ENCODE measurements at places on chromosomes 4 and X.

- DNase-seq = no peak
Observed at GRCh38 chrX:118239178-118239870, 106.6 kb upstream of the WDR44 start.

GRCh38 chr4:99986792-99987191, 36.7 kb upstream of the H2AZ1 start:
- no peak for DNase-seq

- DNase-seq = no peak
Observed at GRCh38 chr4:110138551-110138950, 59.9 kb downstream of the ELOVL6 start.

- DNase-seq = peak; percentile 2
Observed at GRCh38 chrX:42531441-42531840, 246.5 kb downstream of the PPP1R2C start.

DNA sequence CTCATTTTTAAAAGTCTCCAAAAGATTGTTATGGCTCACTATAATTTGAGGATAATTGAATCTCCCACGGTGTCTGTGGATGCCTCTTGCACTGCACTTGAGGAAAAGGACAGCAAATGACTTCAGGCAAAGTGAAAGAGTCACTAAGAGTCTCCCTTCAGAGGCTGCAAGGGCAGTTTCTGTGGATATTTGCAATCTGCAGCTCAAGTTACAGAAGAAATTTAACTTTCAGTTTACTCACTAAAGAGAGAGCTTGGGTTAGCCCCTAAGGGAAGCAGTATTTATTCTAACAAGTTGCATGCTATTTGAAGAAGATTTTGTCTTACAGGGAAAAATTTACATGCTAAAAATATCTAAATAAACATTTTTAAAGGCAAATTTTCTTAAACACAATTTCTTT, 912.0 kb upstream of the TENM3 start:
- no peak for DNase-seq

DNA sequence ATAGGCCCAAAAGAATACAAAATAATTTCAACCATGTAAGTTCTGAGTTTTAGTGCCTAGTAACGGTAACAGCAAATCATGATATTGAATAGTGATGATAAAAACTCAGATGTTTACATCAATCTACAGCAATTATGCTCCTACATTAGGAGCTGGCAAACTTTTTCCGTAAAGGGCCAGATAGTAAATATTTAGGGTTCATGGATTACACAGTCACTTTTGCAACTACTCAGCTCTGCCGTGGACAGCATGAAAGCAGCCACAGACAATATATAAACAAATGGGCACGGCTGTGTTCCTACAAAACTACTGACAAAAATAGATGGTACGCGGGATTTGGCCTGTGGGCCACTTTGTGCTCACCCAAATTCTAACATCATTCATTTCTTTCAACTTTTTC, 167.8 kb upstream of the NAP1L5 start:
- no peak for DNase-seq
